Naive thymus-derived CD4-positive, alpha-beta T cell (primary cell): ENCODE measurements at places on chromosomes 2 and 18. TPM values are rescaled to one million over a fixed set of nuclear protein-coding genes. Genes with fewer than 3 reads are reported as not detected.

The CDK15 gene
- polyA plus RNA-seq = not detected

The UPP2 gene
- not detected for polyA plus RNA-seq

The SLC5A7 gene
- not detected for polyA plus RNA-seq

The IMP4 gene
- 82.7 TPM for polyA plus RNA-seq

The IFIH1 gene
- 14.5 TPM for polyA plus RNA-seq

The ZAP70 gene
- polyA plus RNA-seq = 166 TPM
